ENCODE measurements at places on chromosomes 12 and 14.

- DNase-seq: no peak
These were observed 93.4 kb downstream of the ADGRD1 start for GRCh38 chr12:131046813-131047788.

DNA sequence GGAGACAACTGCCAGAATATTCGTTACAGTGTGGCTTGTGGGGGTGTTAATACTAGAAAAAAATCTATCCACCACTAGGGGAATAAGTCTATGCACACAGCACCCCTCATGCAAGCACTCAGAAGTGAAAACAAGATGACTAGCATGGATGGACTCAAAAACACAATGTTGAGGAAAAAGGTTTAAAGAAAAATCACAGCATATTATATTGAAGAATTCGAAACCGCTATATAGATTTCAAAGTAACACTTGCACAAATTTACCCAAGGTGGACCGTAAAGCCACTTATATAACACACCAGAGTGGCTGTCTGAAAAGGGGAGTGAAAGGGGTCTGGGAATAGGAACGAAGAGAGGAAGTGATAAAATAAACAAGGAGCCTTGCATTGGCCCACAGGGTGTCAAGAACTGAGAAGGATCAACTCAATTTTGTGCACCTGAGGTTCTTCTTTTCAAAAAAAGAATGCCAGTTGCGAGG lies 544 bp downstream of the ABCD4 start:
- DNase-seq: peak; percentile 59

DNA sequence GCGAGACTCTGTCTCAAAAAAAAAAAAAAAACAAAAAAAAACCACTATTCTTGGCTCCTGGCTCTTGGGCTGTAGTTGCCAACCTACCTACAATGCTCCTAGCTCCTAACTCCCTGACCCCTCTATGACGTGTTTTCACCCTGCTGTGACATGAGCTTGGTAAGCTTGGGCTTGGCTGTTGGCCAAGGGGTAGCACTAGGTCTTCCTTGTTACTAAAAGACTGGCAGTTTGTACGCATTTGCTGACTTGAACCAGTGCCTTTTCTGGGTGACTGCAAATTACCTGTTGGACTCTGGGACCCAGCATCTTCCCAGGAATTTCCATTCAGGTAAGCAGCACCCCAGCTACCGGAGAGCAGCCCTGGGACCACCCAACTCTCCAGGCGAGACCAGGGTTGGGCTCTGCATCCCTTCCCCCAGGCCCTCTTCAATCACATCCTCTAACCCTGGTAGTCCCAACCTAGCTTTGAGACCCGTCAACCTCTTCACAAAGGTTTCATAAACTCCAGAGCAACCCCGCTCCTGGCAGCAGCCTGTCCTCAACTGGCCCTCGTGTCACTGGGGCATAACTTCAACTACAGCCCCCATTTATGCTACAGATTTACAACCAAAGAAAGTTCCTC lies 8.3 kb downstream of the CDK2AP1 start:
- no peak for DNase-seq

GRCh38 chr14:36738269-36738668 lies 76.6 kb downstream of the PAX9 start:
- DNase-seq: no peak

GRCh38 chr14:106507354-106507753 lies 981.0 kb downstream of the TMEM121 start:
- no peak for DNase-seq

DNA sequence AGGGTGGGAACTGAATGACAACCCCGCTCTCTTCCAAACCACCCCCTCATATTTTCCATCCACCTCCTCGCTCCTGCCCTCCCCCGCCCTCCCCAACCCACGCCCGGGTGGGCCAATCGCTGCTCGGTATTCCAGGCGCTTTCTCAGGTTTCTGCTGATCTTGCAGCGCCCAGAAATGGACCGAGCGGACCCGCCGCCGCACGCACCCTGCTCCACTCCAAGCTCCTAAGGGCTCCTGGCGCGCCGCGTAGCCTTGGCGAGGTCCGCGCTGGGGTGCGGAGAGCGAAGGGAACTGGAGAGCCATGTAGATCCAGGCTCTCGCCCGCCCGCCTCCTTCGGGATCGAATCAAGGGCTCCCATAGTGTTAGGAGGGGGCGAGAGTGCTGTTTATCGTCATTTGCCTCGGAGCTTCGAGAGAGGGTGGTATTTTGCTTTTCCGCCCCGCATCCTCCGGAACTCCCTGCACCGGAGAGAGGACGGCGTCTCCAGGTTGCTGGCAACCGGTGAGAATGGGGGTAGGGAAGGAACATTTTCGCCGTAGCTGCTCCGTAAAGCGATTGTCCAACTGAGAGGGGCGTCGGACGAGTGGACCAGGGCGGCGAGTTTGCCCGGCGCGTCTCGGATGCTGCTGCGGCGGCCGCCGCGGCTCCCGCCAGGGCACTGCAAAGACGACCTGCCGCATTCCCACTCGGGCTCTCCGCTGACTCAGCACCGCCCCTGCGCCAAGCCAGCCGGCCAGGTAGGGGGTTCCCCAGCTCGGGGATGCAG lies at the start of gene KCNA1:
TSS of gene KCNA1 (plus strand) at position 172 of the 768 bp plus-strand sequence. CDS start 1,474 bp downstream, outside the sequence.
- DNase-seq: peak; percentile 10

DNA sequence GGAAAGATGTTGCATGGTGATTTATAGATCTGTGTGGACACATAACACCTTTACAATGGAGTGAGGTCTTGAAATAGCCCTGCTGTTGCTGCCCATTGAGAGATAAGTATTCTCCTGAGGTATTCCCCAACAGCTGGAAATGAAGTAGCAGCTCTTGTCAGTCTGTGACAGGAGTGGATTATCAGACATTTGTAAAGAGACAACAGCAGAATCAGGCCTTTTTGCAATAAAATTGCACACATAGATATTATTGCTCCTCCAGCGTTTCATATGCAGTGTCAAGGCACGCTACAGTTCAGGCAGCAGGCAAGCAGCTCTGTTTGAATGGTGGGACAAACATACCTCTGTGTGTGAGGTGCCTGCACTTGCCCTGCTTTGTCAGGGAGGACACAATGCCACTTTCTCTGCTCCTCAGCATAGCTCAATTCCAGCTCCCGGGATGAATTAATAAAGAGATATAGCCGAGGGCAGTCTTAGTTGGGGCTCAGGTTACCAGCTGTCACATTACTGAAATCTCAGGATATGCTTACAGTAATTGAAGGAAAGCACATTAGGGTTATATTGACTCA lies 49.4 kb downstream of the BICD1 start:
- no peak for DNase-seq

DNA sequence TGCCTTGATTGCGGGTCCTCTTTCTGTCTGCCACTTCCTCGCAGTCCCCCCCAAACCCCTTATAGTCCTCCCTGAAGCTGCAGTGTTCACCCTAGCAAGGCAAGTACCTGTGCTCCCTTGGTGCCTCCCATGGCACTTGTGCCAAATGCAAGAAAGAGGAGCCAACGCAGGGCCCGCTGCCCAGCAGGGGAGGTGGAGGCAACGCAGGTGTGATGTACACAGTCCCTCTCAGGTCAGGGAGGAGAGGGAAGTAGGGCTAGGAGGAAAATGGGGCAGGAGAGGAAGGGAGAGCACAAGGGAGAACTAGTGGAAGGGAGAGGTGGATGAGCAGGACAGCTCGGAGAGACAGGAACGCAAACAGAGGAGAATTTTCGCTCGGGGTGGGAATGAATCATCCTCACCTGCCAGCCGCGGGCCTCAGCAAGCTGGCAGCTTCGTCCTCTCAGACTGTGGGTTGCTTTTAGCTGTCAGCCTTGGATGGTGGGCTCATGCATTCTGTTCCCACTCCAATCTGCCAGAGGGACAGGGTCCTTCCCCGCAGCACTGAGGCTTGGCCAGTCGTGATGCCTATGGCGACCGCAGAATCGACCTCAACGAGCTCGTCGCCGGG lies 357.0 kb downstream of the CACNA1C start:
- no peak for DNase-seq

DNA sequence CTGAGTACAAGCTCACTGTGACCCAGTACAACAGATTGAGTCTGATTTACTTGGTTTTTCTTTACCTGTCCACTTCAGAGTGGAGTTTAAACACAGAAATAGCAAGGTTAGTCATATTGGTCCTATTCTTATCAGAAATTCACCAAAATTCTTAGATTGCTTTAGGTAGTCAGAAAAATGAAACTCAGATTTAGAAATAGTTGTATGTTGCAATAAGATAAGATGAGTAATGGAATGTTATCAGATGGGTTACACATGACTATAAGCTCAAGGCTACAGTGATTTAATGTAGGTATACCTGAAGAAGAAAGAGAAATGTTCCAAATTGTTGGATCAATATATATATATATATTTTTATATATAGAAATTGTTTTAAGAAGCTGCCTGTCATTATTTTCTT lies 524.1 kb downstream of the LRFN5 start:
- DNase-seq: no peak

DNA sequence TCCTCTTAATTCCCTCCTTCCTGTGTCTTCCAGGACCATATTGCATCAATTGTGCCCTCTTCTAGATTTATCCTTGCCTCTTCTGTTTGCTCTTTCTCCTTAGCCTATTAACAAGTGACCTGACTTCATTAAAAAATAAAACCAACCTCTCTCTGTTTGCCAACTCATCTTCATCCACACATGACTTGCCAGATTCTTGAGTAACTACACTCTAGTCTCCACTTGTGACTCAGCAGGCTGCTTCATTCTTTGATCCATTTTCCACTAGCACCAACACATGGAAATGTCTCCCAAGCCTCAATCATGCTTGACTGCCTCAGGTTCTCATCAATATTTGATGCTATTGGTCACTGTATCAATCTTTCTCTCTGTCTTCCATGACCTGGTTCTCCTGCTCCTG lies 492.4 kb upstream of the TMPO start:
- no peak for DNase-seq

DNA sequence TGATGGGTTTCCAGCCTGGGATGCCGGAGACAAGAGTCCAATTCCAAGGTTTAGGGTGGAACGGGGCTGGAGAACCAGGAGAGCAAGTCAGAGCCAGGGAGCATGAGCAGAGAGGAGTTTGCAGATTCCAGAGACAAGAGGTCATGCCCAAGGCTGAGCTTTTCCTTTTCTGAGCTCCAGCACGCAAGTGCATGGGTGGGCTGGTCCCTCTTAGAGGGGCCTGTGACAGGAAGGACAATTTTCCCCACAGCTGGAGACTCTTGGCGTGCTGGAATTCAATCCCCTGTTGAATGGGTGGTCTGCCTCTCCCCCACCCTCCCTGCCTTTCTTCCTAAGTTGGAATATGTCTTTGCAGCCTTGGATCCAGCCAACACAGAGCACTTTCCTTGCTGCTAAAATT lies 431.9 kb downstream of the BCL11B start:
- no peak for DNase-seq

- DNase-seq: no peak
These were observed 7.1 kb downstream of the GMFB start for GRCh38 chr14:54481695-54482094.

DNA sequence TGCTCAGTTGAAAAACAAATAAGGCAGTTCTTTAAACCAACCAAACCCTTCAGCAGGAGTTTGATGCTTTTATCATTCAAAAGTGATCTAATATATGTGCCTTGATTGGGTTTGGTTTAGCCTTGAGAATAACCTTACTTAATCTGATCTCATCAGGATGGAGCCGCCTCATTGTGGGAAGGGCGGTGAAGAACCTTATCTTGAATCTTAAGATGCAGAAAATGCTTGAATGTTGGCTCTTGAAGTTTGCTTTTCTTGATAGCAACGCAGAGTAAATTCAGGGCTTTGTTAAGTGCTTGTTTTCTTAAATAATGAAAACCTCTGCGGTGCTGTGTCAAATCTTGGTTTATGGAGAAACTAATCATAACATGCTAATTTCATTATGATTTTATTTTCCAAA lies 138.2 kb downstream of the MON2 start:
- peak; percentile 59 for DNase-seq

- no peak for DNase-seq
These were observed 105.7 kb upstream of the RASSF8 start for GRCh38 chr12:25852792-25853191.

GRCh38 chr12:124369055-124369826 lies 74.3 kb downstream of the RFLNA start:
- peak; percentile 92 for DNase-seq

DNA sequence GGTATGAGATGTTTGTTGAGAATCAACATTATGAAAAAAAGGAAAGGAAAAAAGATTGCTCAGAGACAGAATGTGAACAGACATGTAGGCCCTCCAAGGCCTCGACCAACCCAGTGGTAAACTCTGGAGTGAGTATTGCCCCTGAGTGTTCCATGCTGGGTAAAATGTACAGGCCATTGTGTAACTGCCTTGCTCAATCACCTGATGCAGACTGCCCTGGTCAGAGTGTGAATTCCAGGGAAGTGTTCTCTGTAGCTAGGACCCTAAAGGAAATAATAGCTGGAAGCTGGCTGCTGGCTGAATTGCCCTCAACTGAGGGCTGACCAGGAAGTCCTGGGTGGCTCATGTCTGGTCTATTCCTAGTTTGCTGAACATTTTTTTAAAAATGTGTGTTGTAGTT lies 1081.4 kb upstream of the LRFN5 start:
- DNase-seq: no peak

GRCh38 chr12:109258607-109259544 lies 50.2 kb downstream of the FOXN4 start:
- DNase-seq: no peak

- DNase-seq: no peak
These were observed 68.8 kb downstream of the TMX1 start for GRCh38 chr14:51308866-51309265.

GRCh38 chr12:75154388-75154787 lies 55.3 kb downstream of the KCNC2 start:
- DNase-seq: no peak

GRCh38 chr12:67431411-67432020 lies 162.4 kb downstream of the CAND1 start:
- peak; percentile 26 for DNase-seq

- no peak for DNase-seq
These were observed 368.2 kb downstream of the BTG1 start for GRCh38 chr12:91777268-91777992.

DNA sequence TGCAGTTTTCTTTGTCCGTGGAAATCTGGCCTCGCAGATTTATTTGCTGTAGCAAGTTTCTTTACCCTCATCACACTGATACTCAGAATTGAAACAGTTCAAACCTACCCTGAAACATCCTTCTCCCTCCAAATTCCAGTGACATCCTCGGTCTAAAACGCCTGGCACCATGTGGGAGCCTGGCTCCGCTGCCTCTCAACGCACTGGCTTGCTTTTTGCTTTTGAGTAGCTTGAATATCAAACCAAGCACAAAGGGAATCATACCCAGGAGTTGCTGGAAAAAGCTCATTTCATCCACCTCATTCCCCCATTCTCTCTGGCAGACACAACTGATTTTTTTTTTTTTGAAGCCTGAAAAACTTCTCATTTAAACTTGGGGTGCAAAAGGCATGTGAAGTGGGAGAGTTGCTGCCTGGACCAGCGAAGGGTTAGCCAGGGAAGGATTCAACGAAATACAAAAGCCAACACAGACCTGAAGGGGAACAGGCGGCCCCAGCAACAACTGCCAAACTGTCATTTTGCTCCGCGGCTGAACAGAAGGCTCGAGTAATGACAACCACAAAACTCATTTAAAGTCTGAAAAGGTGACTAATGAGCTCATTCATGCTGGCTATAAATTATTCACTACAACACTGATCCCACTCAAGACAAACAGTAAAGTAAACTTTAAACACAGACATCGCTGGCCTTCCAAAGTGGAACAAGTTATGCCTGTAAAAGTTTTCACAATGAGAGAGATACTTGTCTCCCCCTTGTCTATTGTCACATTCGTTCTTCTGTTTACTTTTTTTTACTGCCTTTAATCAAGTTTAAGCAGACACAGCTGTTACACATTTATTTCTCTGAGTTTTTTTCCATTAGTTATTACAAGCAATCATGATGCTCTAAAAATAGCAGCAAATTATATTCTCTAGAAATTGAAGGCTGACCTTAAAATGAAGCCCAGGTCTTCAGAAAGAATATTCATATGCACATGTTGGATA lies 12.5 kb upstream of the FOXN3 start:
- DNase-seq: no peak

GRCh38 chr12:32198555-32198954 lies 91.9 kb downstream of the BICD1 start:
- DNase-seq: peak; percentile 13

All from AG10803 (cell line).